Activated CD4-positive, CD25-positive, alpha-beta regulatory T cell treated with anti-CD3 and anti-CD28 coated beads, Interleukin-2, amount 50 U/mL, for 72 hours (primary cell): ENCODE measurements at places on chromosomes 12 and 14.
A peak's percentile ranks its signal among the peaks of the same experiment; 100 is the strongest.

DNA sequence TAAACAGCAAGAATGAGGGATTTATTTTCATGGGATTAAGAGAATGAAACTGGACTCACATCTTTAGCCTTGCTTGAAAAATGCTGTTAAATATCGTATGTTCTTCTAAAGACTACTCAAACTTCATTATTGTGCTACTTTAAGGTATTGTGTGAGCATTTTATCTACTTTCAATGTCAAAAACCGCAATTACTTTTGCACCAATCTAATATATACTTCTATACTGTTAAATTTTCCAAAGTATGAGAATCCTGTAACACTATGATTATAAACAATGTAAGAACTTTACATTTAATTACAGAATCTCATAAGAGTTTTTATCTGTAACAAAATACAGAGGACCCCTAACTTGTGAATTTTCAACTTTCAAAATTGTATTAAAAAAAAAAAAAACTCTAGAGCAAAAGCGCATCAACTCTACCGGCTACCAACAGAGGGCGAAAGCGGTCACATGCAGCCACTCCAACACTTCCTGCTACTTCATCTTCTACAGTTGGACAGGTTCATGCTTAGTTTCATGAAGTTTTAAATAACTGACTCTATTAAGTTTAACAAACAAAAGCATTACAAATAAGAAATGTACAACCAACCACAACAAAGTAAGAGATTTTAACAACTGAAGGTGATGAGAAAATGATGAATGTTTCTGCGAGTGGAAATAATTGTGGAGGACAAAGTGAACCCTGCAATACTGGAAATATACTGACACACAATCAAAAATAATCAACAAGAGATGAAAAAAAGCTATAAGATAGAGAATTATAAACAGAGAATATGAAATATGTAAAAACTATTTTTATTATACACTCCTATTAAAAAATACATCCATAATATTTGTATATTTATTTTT, 210.9 kb downstream of the MED13L start:
- peak; percentile 42 for DNase-seq

DNA sequence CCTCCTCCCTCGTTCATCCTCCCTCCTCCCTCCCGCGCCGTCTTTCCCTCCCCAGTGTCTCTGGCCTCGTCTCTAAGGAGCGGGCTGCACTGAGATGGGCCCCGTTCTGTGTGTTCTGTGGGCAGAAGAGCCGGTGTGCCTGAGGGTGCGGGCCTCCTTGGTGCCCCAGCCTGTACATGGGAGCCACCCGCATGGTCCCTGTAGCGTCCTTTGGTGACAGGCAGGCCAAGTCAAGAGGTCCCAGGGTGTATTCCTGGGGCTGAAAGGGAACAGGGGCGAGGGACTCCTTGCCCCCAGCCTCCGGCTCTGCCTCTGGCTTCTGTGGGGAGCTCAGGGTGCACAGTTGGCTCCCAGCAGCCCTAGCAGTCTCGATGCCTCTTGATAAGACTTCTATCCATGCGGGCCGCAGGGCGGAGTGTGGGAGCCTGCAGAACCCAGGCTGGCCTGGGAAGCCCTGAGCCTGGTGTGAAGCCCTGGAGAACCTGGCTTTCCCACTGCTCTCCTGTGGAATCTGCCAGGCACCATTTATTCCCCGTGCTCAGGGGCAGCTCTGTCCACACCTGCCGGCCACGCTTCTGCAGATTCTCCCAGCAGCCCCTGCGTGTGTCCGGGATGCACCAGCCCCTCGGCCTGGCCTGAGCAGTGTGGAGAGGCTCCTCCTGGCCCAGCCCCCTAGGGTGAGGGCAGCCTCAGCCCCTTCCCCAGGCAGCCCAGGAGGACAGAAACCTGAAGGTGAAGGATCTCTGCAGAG, 181.3 kb downstream of the KIF26A start:
- peak; percentile 13 for DNase-seq

GRCh38 chr12:3038166-3038565, 39.0 kb upstream of the TSPAN9 start:
- no peak for DNase-seq

- DNase-seq: no peak
Observed at GRCh38 chr14:76901171-76902055, 75.2 kb downstream of the LRRC74A start.

DNA sequence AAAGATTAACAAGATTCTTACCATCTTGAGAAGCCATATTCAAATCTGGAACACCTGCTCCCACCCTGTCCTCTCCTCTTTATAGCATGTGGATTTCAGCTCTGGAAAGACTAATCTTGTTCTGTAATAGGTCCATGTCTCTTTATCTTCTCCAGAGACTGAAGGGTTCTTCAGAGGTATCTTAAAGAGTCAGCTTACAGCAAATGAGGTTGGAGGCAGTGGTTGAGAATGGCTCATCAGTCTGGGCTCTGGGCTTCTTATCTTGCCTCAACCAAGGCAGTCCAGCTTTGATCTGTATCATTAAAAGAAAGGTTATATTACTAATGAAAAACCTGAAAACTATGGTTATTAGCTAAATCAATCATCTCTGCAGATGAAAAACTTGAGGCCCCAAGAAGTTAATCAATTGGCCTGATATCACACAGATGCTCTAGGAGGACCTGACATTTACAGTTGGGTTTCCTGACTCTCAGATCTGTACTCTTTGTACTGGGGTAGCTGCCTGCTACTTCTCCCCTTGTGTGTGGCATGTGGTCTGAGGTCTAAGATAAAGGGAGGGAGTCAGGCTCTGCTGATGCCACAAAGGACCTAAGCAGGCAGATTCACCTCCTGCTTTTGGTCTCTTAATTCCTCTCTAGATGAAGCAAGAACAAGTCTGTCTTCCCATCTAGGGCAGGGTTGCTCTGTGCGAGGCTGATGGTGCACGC, 1.7 kb upstream of the AKAP6 start:
- no peak for DNase-seq
